ENCODE measurements at places on chromosomes 13 and 19.

DNA sequence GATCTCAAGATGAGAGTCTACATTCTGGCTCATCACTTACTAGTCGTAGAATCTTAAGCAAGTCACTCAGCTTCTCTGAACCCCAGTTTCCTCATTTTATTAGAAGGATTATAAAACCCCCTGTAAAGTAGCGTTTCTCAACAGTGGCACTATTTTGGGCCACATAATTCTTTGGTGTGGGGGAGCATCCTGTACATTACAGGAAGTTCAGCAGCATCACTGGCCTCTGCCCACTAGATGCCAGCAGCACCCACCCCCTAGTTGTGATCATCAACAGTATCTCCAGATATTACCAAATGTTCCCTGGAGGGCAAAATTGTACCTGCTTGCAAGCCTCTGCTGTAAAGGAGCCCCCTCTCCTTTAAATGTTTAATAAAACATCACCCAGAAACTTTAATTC, 22.6 kb downstream of the STARD13 start:
- DNase-seq: no peak

GRCh38 chr13:31943591-31943990, 88.0 kb upstream of the FRY start:
- no peak for DNase-seq

GRCh38 chr13:19981685-19982238, 23.2 kb downstream of the ZMYM2 start:
- no peak for DNase-seq

DNA sequence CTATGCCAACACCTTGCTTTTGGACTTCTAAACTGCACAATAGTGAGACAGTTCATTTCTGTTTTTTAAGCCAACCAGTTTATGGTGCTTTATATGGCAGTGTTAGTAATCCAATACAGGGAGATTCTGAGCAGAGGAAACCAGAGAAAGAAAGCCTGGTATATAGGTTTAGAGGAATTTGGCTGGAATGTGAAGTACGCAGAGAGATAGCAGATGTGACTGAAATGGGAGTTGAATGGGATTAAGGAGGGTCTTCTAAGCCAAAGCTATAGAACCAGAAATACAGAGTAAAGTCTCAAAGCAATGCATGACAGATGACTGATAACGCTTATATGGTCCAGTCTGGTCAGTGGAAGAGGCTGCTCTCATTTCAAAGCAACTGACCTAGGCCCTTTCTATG, 453.7 kb downstream of the GPC6 start:
- no peak for DNase-seq

DNA sequence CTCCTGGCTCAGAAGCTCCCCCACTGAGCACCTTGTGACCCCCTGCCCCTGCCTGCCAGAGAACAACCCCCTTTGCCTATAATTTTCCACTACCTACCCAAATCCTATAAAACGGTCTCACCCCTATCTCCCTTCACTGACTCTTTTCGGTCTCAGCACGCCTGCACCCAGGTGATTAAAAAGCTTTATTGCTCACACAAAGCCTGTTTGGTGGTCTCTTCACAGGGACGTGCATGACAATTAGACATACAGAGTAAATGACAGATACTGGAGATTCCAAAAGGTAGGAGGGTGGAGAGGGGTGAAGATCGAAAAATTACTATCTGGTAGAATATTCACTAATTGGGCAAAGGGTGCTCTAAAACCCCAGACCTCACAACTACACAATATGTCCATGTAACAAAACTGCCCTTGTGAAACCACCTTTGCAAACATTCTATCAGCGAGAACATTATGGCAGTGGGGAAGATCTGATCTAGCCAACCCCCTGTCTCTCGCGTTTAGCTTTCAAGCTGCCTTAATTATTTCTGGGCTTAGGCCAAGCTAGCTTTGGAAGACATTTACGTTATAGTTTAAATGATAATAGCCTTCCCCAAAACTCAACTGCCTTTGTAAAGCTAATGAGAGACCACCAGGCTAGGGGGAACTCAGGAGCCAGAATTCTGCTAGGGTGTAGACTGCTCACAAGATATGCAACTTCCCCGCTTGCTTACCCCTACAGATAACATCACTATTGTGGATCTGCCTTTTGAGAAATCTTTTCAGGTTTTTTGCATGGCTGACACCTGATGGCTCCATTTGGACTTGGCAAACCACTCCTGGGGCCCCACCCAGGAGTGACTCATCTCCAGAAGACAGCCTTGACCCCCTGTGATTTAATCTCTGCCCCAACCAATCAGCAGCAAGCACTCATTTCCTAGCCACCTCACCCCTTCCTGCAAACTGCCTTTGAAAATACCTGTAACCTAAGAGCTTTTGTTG, 1534.0 kb upstream of the SPRY2 start:
- no peak for DNase-seq

Measured in stimulated activated naive CD4-positive, alpha-beta T cell treated with Interleukin-2 at 50 U/mL for 16 hours (primary cell).